ENCODE measurements at places on chromosomes 7 and 10. TPM values are rescaled to one million over a fixed set of nuclear protein-coding genes. Genes with fewer than 3 reads are reported as not detected.

DNA sequence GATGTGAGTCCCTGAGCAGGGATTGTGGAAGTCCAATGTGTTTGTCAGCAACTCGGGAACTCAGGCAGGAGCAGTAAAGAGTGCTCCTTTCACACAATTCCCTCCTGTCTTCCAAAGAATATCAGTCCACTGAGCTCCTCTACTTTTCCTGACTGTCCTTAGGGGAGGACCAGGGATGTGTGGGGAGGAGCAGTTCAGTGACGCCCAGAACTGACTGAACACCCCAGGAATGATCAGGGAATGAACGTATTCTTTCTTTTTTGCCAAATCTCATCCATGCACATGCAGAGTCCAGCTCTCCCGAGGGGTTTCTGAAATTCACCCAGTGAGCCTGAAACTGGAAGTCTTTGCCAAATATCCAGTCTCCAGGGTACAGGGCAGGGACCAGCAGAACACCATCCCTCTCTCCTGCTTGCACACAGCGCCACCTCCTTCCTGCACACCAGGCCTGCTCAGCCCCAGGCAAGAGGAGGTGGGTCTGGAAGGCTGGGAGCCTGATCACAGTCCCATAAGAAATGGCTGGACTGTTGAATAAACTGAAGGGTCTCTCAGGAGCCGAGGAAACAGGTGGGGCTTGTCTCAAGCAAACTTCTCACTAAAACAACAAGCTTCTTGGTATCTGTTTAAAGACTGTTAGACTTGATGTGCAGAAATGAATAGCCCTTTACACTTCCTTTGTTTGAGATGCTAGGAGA is 294.7 kb downstream of the C7orf25 start:
- no peak for DNase-seq

DNA sequence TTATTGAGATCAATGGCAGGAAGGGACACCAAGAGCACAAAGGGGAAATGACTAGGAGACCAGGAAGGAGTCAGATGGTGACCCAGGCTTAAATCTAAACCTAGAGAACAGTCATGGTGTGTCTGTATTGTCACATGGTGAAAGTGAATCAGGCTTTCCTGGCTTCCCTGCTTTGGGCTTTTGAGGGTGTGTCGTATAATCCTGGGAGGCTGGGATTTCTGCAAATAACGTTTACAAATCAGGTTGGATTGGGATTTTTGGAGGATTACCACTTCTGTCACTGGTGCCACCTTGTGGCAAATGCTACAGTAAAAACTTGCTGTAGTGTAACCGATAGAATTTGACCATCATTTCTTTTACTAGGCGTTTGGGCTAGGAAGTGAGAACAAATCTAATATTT is 502.6 kb downstream of the NRG3 start:
- no peak for DNase-seq

GRCh38 chr10:17951868-17952371 is at the start of gene SLC39A12:
Gene SLC39A12 (plus strand): TSS chr10:17951918. CDS start chr10:17953277, 1,359 bp downstream.
- no peak for DNase-seq

- DNase-seq: no peak
These were observed 735 bp downstream of the JCAD start for GRCh38 chr10:30058570-30059132.

- no peak for DNase-seq
These were observed 53.0 kb upstream of the BAMBI start for GRCh38 chr10:28624351-28624750.

DNA sequence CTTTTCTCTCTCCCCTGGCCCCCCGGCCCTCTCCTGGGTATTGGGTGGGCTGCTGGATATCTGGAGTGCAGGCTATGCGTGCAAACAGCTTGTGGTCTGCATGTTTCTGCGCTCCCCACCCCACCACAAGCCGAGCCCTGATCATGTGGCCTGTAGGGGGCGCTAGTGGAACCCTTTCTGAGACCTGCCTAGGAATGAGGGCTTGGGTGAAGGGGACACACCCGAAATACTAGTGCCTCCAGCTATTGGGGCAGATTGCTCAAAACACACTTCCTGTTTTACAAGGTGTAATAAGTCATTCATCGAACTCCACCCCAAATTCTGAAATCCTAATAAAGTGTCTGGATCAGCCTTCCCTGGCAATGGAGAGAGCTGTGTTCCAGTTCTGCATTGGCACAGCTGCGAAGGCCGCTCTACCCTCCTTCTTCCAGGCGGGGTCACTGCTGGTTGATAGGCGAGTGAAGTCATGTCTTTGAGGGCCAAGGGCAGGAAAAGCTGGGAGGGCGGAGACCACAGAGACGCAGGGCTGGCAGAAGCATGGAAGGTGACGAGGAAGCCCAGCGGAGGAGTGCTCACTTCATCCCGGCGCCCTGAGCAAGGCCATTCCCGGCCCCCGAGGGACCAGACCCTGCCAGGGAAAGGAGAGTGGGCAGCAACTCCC is 19.8 kb upstream of the PRRT4 start:
- DNase-seq: no peak

TWIST1 gene
- not detected for total RNA-seq

LRIT1 gene
- not detected for total RNA-seq

All from NCI-H460 (cell line).